Hematopoietic multipotent progenitor cell treated with erythropoietin and hydrocortisone succinate and interleukin-3 and kit ligand, for 15 days (in vitro differentiated cells): ENCODE measurements at places on chromosomes 11 and 22.

- no peak for DNase-seq
These were observed 7.6 kb upstream of the ZNF74 start for GRCh38 chr22:20386336-20386735.

DNA sequence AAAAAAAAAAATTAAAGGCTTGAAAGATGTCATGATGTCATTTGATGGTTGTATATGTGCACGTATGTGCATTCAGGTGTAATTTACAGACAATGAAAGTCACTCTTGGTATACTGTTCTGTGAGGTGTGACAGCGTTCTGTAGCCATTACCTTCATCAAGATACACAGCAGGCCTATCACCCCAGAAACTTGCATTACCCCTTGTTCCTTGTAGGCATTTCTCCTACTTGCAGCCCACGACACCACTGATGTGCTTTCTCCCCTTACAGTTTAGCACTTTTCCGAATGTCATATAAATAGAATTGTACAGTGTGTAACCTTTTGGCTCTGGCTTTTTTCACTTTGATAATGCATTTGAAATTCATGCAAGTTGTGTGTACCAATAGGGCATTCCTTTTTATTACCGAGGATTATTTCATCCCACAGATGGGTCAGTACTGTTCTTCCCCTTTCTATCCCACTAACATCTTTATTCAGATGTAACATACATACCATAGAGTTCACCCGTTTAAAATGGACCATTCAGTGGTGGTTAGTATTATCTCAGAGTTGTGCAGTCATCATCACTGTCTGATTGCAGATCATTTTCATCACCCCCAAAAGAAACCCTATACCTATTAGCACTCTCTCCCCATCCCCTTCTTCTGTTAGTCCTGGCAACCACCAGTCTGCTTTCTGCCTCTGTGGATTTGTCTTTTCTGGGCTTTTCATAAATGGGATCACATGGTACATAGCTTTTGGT is 30.3 kb downstream of the BCR start:
- DNase-seq: no peak

- DNase-seq: no peak
These were observed 104.2 kb upstream of the SORL1-AS1 start for GRCh38 chr11:121556937-121557336.

GRCh38 chr22:44604455-44604854 is 97.5 kb upstream of the PRR5 start:
- DNase-seq: no peak

DNA sequence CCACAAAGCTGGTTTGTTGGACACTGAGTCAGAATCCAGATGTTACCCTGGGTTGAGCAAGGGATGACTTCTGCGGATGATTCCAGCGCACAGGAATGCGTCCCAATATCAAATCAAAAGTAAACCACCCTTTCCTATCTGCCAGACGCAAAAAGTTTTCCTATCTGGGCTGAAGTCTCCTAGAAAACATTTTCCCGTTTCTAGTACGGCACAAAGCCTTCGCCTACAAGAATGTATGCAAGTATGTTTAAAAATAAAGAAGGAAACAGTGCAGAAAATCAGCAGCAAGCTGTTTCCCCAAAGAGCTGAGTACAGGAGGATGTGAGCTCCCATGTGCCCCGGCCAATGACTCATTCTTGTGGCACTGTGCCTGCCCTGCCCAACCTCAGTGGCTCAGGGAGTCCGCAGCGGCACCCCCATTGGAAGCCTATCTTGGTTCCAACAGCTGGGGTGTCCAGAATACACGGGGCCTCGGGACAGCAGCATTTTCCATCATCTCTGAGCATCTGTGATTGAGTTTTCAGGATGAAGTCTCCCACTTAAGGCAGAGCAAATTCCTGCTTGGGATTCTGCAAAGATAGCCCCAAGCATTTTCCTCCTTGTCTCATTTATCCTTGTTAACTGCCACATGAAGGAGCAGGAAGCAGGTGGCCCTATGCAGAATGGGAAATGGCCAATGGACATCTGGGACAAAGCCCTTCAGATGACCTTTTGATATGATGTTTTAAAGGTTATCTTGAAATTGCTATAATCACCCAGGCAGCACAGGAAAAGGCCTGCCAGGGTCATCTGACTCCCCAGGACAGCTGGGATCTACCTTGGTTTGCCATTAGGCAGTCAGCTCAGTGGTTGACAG is 17.5 kb downstream of the KCNJ5 start:
- no peak for DNase-seq

- DNase-seq: no peak
These were observed 15.0 kb downstream of the SYT13 start for GRCh38 chr11:45270946-45271716.

DNA sequence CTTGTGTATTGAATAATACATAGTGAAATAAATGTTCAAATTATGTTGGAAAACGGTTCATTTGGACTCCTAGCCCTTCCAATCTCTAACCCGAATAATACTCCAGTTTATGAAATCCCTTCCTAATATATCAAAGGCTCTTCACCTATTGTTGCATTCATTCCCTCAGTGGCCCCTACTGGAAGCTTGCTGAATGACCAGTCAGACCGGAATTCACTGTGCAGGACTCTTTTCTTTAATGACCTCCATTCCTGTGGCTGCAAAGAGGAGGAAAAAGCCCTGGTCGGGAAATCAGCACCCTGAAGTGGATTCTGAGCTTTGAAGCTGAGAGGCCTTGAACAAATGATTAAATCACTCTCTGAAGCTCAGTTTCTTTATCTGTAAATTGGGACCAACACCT is 19.1 kb upstream of the RCN1 start:
- no peak for DNase-seq

- DNase-seq: no peak
These were observed 110.6 kb downstream of the ATM start for GRCh38 chr11:108333403-108333899.

- no peak for DNase-seq
These were observed 15.8 kb downstream of the IGLL5 start for GRCh38 chr22:22903355-22903777.

DNA sequence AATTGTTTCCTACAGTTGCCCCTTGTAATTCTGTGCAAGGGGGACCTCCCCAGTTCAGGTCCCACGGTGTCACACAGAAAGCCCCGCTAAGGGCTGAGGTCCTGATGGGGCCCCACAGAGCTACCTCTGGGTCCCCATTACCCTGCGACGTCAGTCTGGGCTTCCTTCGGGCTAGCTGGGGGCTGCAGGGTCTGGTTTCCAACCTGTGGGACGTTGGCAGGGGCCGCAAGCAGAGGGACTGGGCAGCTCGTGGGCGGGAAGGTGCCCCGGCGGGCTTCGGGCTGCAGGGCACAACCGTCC is 698 bp downstream of the SLC37A4 start:
- no peak for DNase-seq

DNA sequence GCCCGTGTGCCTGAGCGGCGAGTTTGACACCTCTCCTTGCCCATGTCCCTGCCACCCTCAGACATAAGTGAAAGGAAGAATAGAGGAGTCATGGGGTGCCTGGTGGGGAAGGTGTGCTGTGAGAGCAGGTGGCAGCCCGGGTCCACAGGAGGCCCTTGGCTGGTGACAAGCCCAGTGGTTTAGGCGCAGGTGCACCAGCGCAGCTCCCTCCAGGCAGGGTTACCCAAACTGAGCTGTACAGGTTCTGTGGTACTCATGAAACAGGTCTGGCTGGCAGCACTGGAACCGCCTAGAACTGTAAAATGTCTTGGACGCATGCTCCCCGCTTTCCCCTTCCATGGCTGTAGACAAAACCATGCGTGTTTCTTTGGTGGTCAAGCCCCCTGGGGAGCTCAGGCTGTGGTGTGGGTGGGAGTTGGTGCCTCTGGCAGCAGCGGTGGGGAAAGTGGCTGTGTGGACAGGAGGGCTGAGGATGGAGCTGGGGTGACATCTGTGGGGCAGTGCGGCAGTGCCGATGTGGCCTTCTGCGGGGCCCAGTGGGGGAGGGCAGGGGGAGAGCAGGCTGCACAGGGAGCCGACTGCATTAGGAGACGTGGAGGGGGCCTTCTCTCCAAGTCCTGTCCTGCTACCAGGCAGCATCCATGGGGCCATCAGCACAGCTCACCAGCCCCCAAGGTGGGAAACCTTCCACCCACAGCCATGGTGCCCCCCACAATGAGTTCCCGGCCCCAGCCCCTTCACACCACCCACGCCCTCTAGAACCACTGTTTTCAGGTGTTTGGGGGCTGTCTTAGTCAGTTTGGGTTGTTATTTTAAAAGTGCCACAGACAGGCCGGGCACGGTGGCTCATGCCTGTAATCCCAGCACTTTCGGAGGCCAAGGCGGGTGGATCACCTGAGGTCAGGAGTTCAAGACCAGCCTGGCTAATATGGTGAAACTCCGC is 5.6 kb upstream of the GTSE1 start:
- DNase-seq: no peak

DNA sequence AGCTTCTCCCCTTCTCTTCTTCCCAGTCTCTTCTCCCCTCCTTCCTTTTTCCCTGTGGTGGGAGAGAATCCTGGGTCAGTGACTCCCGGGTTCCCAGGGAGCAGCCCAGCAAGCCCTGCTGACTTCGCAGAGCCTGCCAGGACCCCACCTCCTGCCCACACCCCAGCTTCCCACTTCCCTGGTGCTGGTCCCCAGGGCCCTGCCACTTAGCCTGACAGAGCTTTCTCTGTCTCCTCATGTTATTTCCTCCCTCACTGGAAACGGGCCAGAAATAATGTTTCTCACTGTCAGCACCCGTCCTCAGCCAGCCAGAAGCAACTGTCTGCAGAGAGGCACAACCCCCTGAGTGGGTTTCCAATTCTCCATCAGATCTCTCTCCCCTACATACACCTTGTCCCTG is 27.1 kb downstream of the C11orf96 start:
- DNase-seq: no peak

- no peak for DNase-seq
These were observed 101.1 kb downstream of the MICAL3 start for GRCh38 chr22:17922925-17923903.

DNA sequence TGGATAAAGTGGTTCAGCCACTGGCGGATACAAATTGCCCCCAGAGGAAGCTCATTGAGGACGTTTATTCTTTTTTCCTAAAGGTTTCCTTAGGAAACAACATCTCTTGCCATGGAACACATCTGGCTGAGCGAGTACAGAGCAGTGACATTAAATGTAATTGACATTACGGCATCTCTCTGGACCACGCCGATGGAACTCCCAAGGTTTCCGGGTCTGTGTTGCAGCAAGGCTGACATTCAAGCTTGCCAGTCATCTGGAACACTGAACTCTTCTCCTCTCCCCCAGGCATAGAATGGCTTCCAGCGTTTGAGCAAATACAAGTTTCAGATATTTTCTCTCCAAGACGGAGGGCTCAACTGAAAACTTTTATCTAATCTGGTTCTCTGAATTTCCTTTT is 42.1 kb downstream of the CLMP start:
- no peak for DNase-seq

GRCh38 chr11:65459552-65459951 is 37.0 kb downstream of the NEAT1 start:
- DNase-seq: peak; percentile 2

DNA sequence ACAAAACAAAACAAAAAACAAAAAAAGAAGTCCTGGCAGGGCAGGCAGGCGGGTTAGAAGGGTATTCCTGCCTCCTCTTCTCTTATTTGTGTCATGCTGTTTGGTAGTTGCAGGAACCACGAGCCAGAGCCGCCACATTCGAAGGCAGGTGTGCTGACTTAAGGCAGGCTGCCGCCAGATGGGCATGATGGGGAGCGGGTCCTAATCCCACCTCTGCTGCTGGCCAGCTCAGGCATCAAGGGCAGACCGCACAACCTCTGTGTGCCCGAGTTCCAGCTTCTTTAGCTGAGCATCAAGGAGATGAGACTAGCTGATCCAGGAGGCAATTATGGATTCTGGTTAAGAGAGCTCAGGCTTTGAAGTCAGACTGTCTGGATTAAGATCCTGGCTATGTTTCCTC is 12.1 kb downstream of the OAF start:
- DNase-seq: no peak

DNA sequence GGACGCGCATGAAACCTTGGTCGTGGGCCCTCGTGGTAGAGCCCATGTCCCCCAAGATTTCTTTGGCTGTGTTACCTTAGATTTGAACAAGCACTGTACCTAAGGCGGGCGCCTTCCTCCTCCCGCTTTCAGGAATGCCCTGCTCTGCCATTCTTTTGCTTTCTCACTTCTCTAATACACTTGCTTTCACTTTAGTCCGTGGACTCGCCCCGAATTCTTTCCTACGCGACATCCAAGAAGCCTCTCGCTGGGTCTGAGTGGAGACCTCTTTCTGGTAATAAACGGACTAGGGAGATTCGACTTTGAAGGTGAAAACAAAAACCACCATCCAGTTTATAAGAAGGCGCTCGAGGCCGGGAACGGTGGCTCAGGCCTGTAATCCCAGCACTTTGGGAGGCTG is 1.2 kb upstream of the NUP50 start:
- no peak for DNase-seq

DNA sequence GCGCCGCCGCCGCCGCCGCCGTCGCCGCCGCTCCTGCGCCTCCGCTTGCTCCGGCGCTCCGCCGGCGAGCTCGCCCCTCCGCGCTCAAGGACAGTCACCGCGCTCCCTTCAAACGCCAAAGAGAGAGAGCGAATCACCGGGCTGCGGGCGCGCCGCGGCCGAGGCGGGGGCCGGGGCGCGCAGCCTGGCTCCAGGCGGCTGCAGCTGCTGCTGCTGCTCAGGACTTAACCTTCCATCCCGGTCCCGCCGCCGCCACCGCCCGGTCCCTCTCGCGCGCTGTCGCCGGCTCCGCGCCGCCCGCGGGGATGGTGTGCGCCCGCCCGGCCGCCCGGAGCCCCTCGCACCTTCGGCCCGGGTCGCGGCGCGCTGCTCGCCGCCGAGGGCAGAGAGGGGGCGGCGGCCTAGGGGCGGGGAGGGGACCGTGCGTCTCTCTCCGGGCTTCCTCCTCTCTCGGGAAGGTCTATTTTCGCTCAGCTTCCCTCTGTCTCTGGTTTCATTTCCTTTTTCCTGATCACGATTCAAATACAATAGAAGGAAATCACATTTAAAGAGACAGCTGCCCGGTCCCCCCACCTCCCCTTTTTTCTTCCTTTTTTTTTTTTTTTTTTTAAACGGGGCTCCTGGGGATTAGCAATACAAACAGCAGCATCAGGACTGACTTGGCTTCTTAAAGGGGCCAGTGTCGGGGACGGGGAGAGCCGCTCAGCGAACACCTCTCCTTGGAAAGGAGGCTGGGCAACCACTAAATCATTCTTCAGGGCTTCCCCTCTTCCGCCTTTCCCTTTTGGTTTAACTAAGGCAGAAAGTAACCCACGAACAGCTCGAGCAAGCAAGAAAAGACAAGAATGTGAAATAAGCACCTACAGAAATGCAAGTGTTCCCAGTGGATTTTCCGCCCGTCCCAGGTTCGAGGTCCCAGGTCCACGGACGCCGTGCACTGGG is 22.1 kb downstream of the LMO2 start:
- DNase-seq: peak; percentile 57

GRCh38 chr11:83713708-83714107 is 427.5 kb upstream of the CCDC90B start:
- DNase-seq: no peak

GRCh38 chr11:85628771-85629341 is 463 bp downstream of the TMEM126B start:
- DNase-seq: no peak

- no peak for DNase-seq
These were observed 728 bp downstream of the CTTN start for GRCh38 chr11:70398834-70399680.

- DNase-seq: no peak
These were observed 750.7 kb downstream of the BRD1 start for GRCh38 chr22:49077036-49077393.
